Suprapubic skin (tissue), 4 donors: ENCODE measurements at places on chromosomes 16 and 17.

DNA sequence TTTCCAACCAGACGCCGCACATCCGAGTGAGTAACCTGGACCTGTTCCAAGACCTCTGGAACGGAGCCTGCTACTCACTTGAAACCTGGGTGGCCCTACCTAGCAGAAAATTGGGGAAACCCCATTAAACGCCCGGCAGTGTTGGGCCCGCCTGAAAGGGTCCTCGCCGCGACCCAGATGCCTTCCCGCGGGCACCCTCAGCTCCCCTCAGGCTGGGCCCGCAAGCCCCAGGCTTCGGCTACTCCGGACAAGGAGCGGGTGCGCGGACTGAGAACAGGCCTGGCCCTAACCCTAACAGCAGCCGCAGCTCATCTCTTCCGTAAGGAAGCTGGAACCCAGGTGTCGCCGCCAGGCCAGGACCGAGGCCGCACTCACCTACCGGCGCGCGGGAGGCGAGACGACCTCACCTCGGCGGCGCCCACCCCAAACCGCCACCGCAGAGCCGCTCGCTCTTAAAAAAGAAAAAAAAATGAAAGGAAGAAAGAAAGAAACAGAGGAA is 344 bp downstream of the PSME3IP1 start:
- peak; percentile 80 for DNase-seq

DNA sequence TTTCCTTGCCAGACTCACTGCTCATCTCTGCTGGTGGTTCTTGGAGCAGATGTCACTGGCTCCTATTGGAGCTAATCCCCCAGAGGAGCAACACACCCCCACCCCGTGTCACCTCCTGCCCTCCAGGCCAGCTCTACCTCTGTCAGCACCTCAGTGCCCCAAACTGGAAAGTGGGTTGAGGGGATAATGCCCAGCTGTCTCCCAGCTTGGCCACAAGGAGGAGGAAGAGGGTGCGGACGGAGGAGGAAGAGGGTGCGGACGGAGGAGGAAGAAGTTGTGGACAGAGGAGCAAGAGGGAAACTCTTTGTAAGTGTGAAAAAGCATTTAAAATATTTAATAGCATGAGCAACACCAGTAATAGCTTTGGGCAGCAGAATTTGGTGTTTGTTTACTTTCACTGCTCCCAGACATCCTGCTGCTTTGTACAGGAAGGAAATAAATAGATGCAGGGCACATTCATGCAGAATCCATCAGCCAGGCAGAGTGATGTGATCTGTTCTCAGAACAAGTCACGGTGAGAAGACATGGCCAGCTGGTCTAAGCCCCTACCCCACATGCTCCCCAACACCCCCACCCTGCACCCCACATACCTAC is 82.5 kb downstream of the C17orf67 start:
- DNase-seq, result no peak

DNA sequence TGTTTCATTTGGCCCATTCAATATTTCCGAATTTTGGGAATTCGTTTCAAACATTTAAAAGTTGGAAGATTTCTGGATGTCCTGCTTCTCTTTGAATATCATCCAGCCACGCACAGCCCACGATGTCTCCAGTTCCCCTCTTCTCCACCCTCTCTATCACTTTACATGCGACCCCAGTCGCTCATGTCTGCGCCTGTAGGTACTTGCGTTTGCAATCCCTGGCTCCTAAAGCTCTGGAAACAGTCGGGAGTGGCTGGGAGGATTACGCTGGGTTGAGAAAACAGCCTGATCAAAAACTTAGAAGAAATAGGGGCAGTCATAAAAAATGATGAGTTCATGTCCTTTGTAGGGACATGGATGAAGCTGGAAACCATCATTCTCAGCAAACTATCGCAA is 1.5 kb upstream of the SBK1 start:
- DNase-seq, result no peak

GRCh38 chr17:73485130-73485529 is 159.1 kb downstream of the SDK2 start:
- no peak for DNase-seq

- no peak for DNase-seq
Measured at GRCh38 chr17:82880620-82881323, 41.0 kb upstream of the ZNF750 start.

DNA sequence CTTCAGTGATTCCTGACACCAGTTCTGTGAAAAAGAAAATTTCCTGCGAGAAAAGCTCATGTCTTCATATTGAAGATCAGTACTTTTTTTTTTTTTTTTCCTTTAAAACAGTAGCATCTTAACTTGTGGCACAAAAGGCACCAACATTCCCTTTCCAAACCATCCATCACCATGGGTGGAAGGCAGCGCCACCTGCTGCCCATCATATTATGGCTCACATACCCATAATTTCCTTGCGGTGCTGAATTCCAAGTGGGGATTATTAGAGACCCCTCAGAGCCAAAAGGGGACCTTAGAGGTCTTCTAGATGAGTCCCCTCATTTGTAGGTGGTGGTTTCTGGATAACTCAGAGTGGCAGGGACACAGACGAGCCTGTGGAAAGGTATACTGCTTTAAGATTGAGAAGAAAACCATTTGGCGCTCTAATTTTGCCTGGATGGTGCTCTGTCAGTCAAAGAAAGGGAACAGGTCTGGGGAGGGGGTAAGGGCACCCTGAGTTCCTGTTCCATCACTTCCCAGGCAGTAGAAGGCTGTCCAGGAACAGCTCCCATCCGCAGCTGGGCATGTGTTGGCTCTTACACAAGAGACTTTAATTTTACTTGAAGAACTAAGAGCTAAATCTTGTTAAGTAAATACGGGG is 7.9 kb upstream of the SOST start:
- DNase-seq, result peak; percentile 89

DNA sequence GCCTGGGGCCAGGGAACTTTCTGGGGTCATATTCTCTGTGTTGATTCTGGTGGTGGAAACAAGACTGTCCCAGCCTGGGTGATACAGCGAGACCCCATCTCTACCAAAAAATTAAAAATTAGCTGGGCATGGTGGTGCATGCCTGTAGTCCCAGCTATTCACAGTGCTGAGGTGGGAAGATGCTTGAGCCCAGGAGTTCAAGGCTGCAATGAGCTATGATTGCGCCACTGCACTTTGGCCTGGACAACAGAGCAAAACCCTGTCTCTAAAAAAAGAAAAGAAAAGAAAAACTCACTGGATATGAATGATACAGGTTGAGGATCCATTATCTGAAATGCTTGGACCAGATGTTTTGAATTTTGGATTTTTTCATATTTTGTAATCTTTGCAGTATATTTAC is 13.6 kb downstream of the SCGB1C2 start:
- DNase-seq, result peak; percentile 20
